ENCODE measurements at places on chromosomes 3 and 15.

- no peak for DNase-seq
Observed at GRCh38 chr15:85443593-85444087, 63.2 kb downstream of the AKAP13 start.

GRCh38 chr15:95499397-95499796 lies 831.1 kb upstream of the NR2F2 start:
- DNase-seq, result no peak

GRCh38 chr3:33936171-33936920 lies 137.9 kb downstream of the PDCD6IP start:
- DNase-seq, result no peak

DNA sequence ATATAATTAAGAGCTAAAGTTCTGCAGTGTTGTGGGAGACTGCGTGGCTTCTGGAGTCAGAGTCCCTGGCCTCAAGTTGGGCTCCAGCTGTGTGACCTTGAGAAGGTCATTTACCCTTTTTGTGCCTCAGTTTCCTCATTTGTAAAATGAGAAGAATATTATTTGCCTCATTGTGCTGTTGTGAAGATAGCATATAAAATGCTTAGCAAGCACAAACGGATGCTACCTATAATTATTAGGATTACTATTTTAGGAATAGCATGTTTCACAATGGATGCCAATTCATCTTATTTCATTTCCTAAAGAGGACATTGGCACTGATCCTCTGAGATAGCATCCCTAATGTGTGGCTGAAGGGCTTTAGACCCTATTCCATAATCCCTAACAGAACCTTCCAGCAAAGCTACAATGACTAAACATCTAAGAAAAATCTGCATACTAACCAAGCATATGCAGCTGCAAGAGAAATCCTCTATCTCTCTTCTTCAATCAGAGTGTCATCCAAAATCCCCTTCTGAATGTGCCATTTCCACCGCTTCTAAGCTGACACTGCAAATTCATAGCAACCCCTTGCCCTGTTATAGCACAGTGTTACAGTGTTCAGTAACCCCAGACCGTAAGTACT lies 148.3 kb downstream of the RBMS3 start:
- no peak for DNase-seq

DNA sequence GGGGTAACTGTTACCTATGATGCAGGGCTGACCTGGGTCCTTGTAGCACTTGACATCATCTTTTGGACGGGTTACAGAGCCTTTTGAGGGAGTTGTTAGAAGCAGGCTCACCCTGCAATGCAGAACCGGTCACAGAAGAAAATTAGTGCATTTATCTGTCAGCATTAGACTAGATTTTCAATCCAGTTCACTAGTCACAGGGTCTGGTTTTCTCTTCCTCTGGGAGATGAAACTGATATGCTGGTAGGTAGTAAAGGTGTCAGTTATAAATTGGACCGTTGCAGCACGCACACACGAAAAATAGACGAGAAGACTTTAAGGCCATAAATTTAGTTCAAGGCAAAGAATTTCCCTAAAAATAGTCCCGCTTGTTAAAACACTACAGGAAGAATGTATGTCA lies 532.3 kb upstream of the ATP11B start:
- no peak for DNase-seq

GRCh38 chr15:52144656-52145178 lies 32.1 kb upstream of the BCL2L10 start:
- DNase-seq, result no peak

DNA sequence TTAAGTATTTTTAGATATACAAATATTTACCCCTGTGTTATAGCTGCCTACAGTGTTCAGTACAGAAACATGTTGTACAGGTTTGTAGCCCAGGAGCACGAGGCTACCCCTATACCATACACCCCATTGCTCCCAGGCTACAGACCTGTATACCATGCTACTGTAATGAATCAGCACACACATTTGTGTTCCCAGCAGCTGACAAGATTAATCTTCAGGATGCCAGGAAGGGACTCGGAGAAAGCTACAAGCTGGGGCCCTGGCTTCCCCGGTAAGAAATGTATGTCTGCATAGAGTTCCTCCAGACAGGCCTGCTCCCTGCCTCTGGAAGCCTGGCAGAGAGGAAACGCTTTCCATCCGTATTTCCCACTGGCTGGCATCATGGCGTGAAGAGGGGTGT lies 136.5 kb downstream of the XXYLT1 start:
- DNase-seq, result no peak

DNA sequence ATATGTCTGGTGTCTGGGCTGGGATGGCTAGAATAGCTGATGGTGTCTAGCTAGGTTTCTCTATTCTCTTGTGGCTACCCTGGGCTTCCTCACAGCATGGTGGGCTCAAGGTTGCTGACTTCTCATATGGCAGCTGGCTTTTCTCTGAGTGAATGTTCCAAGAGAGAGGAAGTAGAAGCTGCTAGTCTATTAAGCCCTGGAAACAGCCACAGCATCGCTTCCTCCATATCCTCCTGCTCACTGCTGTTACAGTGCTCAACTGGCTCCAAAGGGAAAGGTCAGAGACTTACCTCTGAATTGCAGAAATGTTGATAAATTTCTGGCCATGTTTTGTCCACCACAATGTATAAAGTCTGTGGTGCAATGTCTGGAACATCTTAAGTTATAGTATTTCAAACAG lies 299.9 kb upstream of the ADAMTS9 start:
- DNase-seq, result no peak

DNA sequence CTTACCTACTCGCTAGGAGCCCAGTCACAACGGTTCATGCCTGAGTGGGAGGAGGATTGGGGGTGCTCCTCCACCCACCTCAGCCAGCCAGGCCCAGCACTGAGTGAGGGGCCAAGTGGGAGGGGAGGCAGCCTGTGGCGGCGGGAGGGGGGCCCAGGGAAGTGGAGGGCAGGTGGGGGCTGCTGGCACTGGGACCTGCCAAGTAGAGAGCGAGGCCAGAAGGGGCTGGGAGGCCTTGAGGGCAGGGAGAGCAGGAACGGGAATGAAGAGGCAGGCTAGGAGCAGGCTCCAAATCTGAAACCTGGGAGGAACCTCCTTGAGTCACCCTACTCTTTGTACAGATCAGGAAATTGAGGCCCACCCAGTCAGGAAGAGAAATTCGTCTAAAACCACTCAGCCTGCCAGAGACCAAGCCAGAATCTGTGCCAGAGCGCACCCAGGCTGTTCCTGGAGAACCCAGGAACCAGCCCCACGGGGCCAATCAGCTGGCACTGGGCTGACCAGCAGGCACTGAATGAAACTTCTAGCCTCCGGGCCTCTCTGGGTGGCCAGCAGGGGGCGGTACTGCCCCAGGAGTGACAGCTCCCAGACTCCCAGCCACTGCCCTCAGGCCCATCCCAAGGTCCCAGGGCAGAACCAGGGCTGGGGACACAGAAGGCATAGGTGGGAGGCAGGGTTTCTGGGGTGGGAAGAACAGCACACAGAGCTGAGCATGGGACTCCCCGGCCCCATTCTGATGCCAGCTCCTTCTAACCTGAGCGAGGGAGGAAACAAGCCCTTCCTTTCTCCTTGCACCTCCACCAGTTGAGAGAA lies 14.8 kb upstream of the CYP11A1 start:
- DNase-seq, result peak; percentile 87

All from ureter (tissue), 1 donor.